ENCODE measurements at places on chromosomes 2 and 18.

DNA sequence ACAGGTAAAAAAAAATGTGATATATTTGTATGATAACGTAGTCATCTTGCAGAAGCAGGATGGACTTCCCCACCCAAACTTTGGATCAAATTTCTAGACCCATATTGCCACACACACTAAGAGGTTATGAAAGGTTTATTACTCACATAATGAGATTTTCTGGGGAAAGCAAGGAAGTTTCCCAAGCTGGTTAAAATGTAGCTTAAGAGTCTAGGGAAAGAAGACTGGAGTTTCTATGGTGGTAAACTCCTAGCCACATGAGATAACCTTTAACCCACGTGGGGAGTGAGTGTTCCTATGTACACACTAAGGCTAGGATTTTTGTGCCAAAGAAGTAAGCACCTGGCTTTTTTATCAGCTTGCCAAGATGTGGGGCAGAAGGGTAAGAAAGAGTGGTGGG lies 335.7 kb upstream of the UBE2E3 start:
- DNase-seq, result no peak

- DNase-seq, result no peak
Measured at GRCh38 chr18:54127759-54128378, 96.6 kb downstream of the MBD2 start.

DNA sequence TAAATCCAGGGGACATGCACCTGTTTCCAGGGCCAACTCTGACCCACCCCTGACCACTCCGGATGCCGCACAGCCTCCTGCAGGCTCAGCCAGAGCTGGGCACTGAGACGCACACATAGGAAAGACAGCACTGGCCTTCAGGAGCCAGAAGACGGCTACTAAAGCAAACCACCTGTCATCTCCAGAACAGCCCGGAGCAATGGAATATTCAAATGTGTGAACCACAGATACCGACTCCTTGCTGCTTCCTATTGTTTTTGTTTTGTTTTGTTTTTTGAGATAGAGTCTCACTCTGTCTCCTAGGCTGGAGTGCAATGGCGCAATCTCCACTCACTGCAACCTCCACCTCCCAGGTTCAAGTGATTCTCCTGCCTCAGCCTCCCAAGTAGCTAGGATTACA lies 94.0 kb downstream of the LAMA1 start:
- no peak for DNase-seq

DNA sequence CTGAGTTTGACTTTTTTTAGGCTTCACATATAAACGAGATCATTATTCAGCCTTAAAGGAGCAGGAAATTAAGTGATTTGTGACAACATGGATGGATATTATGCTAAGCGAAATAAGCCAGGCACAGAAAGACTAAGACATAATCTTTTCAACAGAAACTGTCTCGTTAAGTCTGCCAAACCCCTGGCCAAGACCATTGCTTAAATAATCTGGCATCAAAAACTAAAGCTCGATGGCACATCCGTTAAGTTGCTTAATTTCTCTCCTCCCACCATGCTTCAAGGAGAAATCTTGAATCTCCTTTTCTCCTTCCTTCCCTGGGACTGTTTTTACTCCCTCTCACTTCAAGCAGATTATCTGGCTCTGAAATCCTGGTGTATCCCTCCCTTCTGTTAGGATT lies 140.3 kb downstream of the GALNT14 start:
- no peak for DNase-seq

- DNase-seq, result no peak
Measured at GRCh38 chr2:72133721-72134407, 13.8 kb downstream of the CYP26B1 start.
